ENCODE measurements at places on chromosomes 5 and 9.

DNA sequence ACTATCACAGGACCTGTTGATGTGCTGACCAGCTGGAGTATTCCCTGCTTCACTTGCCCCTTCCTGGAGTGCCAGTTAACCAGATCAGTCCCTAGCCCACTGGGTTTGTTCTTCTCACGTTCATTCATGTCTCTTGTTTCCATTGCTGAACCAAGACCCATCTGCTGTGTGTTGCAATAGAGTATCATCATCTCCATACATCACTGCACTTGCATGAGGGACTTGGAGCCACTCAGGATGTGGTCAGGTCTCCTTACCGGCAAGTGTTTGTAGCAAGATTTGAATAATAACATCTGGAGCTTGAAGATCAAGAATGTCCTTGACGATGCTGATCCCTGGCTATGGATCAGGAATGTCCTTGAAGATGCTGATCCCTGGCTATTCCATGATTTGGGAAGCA lies 358.6 kb downstream of the IRX1 start:
- no peak for DNase-seq

DNA sequence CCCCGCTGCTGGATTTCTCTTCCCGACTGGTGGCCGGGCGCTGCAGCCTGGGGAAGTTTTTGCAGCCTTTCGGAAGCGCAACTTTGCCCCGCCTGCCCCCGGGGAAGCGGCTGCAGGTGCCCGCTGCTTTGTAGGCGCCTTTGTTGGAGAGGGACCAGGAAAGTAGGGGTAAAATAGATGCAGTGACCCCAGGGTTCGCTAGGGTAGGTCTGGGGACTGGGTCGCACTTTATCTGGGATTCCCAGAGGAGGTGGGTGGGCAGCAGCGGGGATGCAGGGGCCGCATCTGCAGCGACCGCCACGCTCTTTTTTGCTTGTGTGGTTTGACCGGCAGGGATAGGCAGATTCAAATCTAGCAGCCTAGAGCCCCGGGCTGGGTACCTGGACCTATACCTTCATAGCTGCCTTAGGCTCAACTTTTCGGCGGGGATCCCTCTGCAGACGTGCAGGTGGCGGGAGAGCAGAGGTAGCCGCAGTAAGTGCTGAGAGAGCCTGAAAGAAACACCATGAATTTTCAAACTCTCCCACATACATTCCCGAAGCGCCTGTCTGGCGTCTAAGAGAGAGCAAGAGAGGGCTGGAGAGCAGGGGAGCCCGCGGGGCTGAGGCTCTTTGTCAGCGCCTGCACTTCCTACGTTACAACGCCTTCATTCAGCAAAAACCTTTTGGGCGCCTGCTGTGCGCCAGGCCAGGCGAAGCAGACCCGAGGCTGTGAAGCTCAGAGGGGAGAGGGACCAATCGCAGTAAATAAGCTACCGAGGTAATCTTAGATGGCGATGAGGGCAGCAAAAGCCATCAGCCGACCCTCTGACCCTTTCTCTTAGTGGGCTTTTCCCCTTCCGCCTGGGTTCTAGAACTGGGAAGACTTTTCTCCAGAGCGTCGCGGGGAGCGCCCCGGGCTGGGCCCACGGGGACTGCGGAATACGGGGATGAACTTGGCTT lies 642 bp downstream of the SV2C start:
- DNase-seq, result no peak

DNA sequence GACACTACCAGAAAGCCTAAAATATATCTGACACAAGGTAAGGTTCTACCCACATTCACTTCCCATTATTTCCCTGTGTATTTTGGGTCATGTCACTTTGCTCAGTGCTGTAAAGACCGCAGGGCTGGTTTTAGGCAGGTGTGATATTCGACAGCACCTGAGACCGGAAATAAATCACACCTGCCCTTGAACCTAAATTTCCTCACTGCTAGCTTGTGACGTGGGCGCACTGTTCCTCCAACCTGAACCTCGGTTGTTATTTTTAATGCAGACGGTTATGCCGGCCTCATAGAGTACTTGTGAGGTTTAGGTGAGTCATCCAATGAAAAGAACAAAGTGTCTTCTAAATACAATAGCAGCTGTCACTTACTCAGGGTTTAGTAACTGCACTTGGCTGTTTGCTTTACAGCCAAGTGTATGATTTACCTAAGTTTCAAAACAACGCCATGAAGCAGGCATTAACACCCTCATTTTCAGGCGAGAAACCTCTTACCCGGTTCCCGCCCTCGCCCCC lies 20.7 kb upstream of the ZNF782 start:
- DNase-seq, result no peak

DNA sequence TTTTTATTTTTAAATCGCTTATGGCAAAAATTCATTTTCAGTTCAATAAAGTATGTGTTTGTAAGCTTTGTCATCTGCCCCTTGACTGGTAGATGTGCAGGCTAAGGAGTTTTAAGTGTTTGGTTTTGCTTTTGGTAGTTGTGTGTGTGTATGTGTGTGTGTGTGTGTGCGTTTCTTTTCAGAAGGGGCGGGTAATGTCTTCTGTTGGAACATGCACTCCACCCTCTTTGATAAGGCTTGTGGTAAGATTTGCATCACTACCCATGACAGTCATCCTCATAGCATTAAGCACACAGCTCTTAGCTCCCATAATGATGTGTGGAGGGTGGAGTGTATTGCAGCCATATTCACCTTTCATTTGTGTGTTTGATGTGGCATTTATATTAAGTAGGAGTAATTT lies 92.1 kb upstream of the FSD1L start:
- DNase-seq, result no peak

DNA sequence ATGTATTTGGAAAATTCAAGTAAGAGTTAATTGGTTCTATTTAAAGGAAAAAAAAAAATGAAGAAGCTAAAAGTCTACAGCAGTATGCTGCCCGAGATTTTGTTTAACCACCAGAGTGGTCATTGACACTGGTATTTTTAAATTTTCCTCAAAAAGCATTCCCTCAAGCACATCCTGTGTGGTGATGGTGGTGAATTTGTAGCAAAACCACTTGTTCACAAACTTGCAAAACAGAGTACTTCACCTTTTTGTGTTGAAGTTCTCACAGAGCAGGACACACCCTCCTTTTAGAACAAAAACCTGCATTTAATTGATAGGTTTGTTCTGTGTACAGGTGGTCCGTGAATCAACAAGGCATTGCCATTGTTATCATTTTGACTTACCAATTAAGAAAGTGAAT lies 374.2 kb downstream of the EFNA5 start:
- no peak for DNase-seq

DNA sequence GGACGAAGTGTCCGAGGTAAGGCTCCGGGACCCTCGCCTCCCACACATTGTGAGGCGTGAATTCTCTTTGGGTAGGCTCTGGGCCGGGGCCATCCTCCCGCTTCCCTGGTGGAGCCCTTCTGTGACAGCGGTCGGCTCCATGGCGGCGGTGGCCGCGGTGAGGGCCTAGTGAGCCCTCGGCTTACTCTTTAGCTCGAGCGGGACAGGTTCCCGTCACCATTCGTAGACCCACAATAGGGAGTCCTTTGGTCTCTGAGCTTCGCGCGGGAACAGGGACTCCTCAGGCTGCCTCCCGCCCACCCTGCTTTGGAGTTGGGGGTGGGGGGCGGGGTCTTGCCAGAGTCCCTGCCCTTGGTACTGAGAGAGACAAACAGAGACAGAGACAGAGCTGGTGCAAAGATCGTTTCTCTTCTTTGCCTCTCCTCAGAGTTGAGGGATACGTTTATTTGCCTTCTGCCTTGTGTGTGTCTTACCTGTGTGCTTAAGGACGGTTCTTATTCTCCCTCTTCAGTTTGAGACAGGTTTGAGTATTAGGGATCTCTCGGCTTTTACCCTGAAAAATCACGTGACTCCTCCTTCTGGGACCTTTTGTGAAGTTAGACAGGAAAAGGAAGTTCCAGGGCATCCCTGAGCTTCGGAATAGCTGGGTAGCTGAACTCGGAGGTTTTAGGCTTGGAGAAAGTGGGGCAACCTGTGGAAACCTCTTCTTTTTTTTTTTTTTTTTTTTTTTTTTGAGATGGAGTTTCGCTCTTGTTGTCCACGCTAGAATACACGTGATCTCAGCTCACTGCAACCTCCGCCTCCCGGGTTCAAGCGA lies 833 bp downstream of the ANKHD1 start:
- DNase-seq, result peak; percentile 29

DNA sequence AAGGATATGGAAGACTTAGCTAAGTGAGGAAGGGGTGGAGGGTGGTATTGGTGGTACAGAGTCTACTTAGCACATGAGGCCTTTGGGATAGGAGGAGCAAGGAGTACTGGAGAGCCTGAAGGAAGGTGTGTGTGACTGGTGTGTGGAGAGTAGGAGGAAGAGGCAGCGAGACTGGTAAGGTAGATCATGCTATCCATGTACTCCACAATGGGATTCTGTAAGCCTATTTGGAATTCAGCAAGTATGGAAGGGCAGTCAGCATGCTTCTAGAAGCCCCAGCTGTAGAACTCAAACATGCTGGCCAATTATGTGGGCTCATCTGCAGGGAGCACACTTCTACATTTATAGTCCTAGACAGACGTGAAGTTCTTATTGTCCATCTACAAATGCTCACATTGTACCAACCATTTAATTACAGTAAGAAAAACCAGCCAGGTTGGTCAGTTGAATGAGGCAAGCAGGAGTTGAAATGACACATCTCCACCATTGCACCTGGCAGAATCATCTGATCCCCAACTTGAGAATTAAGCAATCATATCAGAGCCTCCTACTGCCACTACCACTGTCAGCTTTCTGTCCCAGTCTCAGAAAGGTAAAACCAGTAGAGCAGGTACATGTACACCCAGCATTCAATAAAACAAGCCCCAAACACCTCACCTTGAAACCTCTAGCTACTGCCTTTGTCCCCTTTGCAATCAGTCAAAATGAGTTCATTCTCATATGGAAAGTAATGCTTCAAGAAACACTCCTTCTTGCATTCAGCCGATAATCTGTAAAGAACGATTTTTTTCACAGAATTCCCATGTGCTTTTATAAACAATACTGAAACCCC lies 60.9 kb upstream of the GLRX start:
- no peak for DNase-seq

DNA sequence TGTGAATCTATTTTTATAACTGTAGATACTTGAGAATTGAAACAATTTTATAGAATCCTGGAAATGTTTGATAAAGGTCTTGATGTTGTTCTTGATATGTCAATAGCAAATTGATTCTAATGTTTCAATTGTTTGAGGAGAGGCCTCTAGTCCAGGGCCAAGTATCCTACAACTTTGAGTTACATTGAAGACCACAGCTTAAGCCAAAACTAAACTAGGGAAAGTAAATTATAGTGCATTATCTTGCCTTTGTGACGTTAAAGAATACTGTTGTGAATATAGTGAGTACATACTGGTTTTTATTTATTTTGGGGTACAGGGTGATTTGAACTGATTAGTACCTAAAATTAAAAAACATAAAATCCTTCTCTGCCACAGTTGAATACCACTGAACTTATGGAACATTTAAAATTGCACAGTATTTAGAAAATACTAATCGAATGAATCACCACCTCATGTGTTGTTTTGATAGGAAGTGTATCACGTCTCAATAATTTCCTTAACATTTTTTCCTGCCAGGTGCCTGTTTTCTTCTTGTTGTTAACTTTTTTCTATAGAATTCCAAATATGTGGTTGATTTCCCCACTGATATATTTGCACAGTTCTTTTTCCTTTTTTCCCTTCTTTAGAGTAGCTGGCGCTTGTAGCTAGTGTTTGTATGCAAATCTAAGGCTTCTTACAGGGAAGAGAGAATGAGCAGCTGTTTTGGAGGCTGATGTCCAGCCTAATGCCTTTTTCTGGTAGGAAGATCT lies 12.5 kb downstream of the ARHGEF28 start:
- peak; percentile 21 for DNase-seq

DNA sequence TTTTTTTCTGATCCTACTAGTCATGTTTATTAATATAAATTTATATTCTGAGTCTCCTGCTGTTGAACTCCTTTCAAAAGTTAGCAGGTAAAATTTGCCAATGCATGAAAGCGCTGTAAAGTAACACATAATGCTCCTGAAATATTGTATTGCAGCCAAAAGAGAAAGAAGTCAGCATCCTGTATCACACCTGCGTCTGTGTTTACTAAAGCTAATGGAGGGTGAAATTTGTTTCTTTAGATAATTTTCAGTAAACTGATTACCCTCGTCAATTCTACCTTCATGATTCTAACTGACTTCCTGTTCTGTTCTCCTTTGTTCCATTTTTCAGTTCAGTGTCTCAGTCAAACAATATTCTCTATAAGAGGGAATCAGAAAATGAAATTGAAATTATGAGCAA lies 415.4 kb downstream of the CDH9 start:
- no peak for DNase-seq

DNA sequence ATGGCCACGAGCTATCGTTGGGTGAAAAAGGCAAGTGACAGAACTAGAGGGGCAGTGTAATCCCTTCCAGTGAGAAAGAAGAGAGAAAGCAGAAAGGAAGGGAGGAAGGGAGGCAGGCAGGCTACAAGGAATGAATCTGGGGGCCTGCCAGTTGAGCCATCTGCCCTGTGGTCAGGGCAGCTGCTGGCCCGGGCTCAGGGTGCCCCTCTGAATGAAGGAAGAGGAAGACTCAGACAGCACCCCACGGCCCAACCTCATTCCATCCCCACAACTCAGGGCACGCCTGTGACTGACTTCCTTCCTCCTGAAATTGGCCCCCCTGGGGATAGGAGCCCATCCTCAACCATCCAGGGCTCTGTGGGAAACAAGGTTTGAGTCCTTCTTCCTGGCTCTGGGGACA lies 20.3 kb upstream of the FLT4 start:
- no peak for DNase-seq

GRCh38 chr5:76547891-76548524 lies 75.2 kb downstream of the F2RL2 start:
- no peak for DNase-seq

- DNase-seq, result no peak
Observed at GRCh38 chr5:134227259-134227658, 1.4 kb upstream of the PPP2CA start.

- no peak for DNase-seq
Observed at GRCh38 chr5:15326471-15326870, 173.5 kb upstream of the FBXL7 start.

GRCh38 chr5:132265336-132266030 lies 8.0 kb downstream of the PDLIM4 start:
- peak; percentile 98 for DNase-seq

DNA sequence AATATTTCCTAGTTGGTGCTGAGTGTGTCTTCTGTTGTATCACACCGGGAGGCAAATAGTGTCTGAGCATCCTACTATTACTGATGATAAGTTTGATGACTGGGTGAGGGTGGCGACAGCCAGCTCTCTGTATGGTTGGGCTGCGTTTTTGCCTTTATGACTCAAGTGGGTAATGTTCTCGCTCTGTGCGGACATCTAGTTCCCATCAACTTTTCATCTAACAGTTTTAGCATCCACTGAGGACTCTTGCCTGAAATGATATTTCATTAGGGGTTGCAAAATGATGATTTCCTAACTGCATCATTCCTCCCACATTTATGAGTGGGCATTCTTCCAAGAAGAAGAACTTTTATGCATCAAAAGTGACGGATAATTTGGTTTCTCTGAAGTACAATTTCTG lies 26.5 kb downstream of the HMCN2 start:
- no peak for DNase-seq

DNA sequence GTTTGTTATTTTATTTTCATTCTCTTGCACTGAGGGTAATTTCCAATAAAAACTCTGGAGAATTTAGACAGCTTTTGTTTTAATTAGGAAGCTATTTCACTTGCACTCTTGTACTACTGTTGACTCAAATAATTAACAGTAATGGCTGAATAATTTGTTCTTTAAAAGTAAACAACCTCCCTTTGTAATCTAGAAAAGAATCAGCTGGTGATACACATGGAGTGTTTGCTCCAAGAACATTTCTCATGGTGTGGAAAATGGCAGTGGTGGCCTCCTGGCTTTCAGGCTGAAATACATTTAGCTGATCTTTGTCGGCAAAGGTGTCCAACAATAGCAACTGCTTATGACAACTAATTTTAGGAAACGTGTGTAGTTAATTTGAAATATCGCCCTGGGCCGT lies 129.4 kb downstream of the C9orf152 start:
- no peak for DNase-seq

- no peak for DNase-seq
Observed at GRCh38 chr9:79377339-79377855, 194.4 kb upstream of the TLE4 start.

All from hepatic stellate cell (primary cell).